ENCODE measurements at places on chromosomes 6 and 20. TPM values are rescaled to one million over a fixed set of nuclear protein-coding genes. Genes with fewer than 3 reads are reported as not detected.

Gene VIP
- total RNA-seq, result 1.6 TPM

Gene TRDN
- total RNA-seq, result not detected

Gene SLC17A1
- total RNA-seq, result not detected

Gene EDN1
- 18.8 TPM for total RNA-seq

Gene CST7
- total RNA-seq, result 9.6 TPM

Gene RIMS4
- 3.2 TPM for total RNA-seq

Gene LAMA2
- 42.1 TPM for total RNA-seq

Gene MLIP
- 0.20 TPM for total RNA-seq

Gene CYP21A2
- total RNA-seq, result 0.61 TPM

Gene SEMG1
- not detected for total RNA-seq

Gene ARFGEF3
- 27.2 TPM for total RNA-seq

Gene POM121L2
- not detected for total RNA-seq
